ENCODE measurements at places on chromosomes 3 and 15.
A peak's percentile ranks its signal among the peaks of the same experiment; 100 is the strongest.

DNA sequence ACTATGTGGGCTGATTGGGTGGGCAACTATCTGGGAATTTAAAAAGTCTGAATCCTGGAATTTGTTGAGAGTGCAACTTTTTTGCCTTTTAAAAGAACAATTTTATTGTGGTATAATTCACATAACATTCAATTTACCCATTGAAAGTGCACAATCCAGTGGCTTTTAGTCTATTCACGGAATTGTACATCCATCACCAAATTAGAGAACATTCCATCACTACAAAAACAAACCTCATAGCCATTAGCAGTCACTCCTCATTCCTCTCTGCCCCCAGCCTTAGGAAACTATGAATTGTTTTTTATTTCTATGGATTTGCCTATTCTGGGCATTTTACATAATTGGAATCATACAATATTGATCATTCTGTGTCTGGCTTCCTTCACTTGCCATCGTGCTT is 101.8 kb upstream of the ALDH1A3 start:
- DNase-seq: no peak

GRCh38 chr3:141249041-141249440 is 17.4 kb downstream of the PXYLP1 start:
- no peak for DNase-seq

DNA sequence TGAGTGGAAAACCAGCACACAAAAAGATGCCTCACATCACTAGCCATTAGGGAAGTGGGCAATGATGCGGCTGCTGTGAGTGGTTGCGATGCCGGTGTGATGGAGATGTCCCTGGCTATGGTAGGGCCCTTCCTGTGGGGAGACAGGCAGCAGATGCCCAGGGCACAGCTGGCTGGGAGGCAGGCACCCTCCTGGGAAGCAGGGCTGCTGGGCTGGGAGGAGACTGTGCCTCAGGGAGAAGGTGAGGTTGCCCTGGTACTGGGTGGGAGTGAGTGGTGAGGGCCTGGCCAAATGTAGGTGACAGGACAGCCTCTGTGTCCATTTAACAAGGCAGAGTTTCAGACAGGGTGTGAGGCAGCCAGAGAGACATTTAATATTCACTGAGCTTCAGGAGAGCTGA is 335.6 kb downstream of the OCA2 start:
- DNase-seq: no peak

DNA sequence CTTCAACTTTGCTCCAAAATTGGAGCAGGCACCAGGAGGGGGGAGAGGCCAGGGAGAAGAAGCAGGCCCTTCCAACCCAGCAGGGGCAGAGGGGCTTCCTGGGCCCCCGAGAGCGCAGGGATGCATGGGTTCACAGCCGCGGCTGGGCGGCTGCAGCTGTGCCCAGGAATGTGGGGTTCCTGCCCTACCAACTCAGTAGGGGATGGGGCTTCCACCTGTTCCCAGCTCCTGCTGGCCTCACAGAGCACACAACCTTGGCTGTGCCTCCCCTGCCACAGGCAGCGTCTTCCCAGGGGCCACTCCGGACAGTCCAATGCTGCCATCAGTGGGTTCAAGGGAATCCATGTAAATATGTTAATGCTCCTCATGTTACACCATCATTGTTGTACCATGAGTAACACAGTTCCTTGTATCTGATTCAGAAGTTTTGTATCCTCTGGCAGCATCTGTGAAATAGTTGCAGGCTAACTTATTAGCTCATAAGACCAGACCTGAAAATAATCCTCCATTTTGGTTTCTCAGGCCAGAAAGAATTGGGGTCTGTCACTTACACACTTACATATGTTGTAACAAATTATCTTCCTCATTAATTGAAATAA is 12.1 kb upstream of the SIAH2 start:
- DNase-seq: no peak

- DNase-seq: peak; percentile 46
These were observed 34.4 kb upstream of the MEIS2 start for GRCh38 chr15:37134699-37135131.

DNA sequence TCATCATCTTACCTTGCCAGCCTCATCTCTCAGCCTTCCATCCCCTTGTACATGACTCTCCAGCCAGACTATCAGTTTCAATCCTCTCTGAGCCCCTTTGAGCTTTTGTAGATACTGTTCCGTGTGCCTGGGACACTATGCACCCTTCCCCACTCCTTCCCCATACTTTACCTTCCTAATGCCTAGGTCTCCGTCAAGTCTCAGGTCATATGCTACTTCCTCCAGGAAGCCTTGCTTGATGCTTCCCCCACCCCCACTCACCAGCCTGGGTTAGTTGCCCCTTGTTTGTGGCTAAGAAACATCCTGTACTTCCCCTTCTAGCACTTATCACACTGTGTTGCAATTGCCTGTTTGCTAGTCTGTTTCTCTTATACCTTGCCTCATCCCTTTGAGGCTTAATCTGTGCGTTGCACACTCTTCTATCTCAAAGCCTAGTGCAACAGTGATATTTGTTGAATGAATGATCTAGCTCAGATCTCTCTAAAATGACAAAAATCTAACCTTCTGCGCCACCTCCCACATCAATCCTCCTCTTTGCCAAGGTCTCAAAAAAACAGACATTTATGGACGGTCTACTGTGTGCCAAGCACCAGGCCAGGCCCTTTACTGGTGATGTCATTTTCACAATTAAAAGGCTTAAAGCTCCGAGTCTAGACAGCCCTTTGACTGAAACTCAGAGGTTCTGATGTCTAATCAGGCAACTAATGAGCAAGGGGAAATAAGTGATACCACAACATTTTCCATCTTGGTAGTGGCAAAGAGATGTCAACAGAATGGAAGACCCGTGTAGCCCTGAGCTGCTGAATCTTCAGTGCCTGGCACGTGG is 6.5 kb upstream of the USP3 start:
- peak; percentile 85 for DNase-seq

GRCh38 chr3:134638385-134639030 is 12.3 kb downstream of the KY start:
- DNase-seq: no peak

GRCh38 chr15:26901041-26901440 is 34.2 kb downstream of the GABRA5 start:
- no peak for DNase-seq

DNA sequence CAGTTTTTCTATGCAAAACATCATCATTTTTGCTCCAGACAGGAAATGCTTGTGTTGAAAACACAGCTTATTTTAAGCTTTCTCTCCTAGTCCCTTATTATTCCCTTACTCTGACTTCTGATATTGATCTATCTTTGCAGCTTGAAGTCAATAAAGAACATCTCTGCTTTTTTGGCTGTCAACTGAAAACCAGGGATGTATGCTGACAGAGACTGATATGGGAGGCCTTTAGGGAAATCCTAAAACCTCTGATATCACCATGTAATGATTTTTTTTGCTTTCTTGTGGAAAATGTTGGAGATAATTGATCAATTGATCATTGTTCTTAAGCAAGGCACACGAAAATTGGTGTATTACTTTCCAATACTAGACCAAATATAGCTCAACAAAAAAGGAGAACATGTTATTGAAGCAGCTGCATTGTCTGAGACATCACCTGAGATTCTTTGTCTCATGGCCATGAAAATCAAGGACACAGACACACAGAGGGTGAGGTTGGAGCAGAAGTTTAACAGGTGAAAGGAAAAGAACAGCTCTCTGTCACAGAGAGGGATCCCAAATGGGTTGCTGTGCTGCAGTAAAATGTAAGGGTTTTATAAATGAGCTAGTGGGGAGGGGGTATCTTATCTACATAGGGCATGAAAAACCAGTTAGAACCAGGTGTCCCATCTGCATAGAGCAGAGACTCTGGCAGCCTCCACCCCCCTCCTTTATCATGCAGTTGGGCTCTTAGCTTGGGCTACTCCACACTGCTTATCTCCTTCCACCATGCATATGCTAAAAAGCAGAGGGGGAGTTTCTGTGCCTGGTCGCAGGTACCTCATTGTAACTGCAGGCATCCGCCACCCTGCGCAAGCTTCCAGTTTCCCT is 17.0 kb upstream of the SENP7 start:
- no peak for DNase-seq

- DNase-seq: no peak
These were observed 71.2 kb upstream of the WNT5A start for GRCh38 chr3:55558316-55558715.

DNA sequence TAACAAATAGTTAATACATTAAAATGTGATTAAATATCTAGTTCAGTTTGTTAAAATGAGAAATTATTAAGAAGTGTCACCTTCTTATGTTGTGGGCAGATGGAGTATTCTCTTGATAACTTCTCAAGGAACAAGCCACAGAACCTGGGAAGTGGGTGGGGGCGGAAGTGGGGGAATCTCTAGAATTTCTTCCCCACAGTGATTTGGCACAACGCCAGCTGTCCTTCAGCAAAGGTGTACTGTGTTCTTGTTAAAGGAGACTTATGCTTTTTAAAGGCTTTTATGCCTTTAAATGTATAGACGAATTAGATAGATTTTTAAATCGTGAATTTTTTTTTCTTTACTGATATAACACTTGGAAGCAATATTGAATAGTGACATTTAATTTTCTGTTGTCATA is 42.4 kb downstream of the SEC22A start:
- DNase-seq: peak; percentile 6

DNA sequence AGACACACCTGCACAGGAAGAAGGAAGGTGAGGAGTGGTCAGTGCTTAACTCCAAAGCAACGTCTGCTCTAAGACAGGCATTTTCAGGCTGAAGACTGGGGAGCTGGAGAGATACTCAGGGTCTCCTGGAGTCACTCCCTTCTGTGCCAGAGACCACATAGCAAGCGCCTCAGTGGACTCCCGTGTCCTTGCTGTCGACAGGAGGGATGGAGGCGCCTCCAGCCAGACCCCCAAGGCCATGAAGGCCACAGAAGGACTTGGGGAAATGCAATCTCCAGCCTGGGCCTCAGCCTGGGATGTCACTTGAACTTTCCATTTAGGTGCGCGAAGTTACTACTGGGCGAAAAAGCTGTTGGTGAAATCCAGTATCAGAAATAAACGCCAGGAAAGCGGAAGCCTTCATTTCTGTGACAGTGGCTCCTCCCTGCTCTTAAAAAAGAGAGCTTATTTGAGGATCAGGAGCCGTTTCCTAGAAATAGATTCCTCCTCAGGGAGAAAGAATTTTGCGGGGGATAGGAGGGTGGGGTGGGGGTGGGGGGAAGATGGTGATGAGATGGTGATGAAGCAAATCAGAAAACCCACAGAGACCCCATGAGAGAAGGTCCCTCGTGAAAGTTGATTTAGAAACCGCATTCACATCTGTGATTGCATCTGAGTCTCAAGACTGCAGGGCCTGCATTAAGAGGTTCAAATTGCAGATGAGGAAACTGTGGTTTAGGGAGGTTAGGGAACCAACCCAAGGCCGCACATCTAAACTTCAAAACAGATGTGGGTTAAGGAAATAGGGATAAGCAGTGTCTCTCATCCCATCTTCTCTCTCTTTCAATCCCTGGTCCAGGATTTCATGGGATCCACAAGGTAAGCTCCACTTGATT is 78.8 kb downstream of the ATP2B2 start:
- no peak for DNase-seq

- no peak for DNase-seq
These were observed 214.6 kb downstream of the SLCO3A1 start for GRCh38 chr15:92068121-92068520.

Data from OCI-LY7 (cell line).